Endodermal cell (in vitro differentiated cells): ENCODE measurements at places on chromosomes 11 and 22. TPM values are rescaled to one million over a fixed set of nuclear protein-coding genes. Genes with fewer than 3 reads are reported as not detected.

Gene SYNGR1
- total RNA-seq = 18.8 and 19.0 TPM in 2 replicates

Gene BLID
- not detected in 2 replicates for total RNA-seq

Gene GLB1L2
- 5.8 to 9.9 TPM (median 8.4 TPM) in 3 replicates for total RNA-seq

Gene P4HA3
- total RNA-seq = not detected in 2 replicates

Gene CDC42EP1
- 41.1 and 45.0 TPM in 2 replicates for total RNA-seq

Gene HTR3B
- not detected in 3 replicates for total RNA-seq

GRCh38 chr11:1335811-1336761, 26.7 kb upstream of the TOLLIP start:
- H3K4me3 ChIP-seq = peak overlapping the region; percentile 72
- no peaks in the 10 kb centered on the region for H3K36me3 ChIP-seq
- peak overlapping the region; percentile 24 for H3K27ac ChIP-seq
- peaks cover 48% of the 10 kb centered on the region for H3K27me3 ChIP-seq

DNA sequence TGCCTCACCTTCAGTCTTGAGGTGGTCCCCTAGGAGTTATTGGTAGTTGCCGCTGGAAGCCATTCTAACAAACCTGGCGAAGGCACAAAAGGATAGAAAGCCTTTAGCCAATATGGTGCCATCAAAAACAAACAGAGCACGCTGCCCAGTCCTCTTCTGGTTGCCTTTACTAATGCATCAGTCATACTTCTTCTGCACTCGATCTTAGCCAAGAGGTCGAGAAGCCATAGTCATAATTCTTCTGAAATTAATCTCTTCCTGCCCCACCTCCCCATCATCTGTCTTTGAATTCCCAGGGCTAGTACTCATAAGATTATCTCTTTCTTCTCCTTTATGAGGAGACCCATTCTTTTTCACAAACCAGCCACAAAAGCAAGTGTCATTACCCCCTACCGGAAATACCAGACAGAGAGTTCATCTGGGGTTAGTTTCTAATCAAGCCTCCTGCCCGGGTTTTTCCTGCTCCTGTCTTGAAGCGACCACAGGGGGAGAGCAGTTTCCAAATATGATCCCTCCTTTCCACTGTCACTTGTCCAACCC, 21.4 kb upstream of the EHF start:
- H3K36me3 ChIP-seq = no peaks in the 10 kb centered on the region
- H3K4me3 ChIP-seq = no peak overlapping the region
- no peaks in the 10 kb centered on the region for H3K27me3 ChIP-seq
- no peak overlapping the region for H3K27ac ChIP-seq
- DNase-seq = no peak
- H3K4me1 ChIP-seq = peaks cover 21% of the 10 kb centered on the region

GRCh38 chr11:116567721-116568242, 205.0 kb downstream of the BUD13 start:
- no peak overlapping the region for H3K4me3 ChIP-seq
- no peaks in the 10 kb centered on the region for H3K36me3 ChIP-seq
- no peak overlapping the region for H3K27ac ChIP-seq
- no peaks in the 10 kb centered on the region for H3K27me3 ChIP-seq
- H3K4me1 ChIP-seq = no peaks in the 10 kb centered on the region

DNA sequence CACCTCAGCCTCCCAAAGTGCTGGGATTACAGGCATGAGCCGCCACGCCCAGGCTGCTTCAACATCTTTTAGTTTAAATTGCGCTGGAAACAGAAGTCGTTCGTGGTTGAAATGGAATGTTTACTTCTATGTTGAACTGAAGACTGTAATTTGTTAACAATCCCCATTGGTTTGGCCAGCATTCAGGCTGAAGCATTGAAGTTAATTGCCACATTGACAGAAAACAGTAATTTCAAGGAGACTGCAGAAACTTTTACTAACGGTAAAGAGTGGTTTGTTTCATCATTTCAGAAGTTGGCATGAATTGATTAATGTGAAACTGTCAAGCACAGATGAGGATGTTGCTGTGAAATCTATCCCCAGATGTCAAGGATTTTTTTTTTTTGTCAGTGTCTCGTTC, 14.2 kb downstream of the AP5B1 start:
- H3K4me1 ChIP-seq = no peaks in the 10 kb centered on the region
- no peak overlapping the region for H3K4me3 ChIP-seq
- DNase-seq = no peak
- no peaks in the 10 kb centered on the region for H3K27me3 ChIP-seq
- H3K27ac ChIP-seq = no peak overlapping the region

DNA sequence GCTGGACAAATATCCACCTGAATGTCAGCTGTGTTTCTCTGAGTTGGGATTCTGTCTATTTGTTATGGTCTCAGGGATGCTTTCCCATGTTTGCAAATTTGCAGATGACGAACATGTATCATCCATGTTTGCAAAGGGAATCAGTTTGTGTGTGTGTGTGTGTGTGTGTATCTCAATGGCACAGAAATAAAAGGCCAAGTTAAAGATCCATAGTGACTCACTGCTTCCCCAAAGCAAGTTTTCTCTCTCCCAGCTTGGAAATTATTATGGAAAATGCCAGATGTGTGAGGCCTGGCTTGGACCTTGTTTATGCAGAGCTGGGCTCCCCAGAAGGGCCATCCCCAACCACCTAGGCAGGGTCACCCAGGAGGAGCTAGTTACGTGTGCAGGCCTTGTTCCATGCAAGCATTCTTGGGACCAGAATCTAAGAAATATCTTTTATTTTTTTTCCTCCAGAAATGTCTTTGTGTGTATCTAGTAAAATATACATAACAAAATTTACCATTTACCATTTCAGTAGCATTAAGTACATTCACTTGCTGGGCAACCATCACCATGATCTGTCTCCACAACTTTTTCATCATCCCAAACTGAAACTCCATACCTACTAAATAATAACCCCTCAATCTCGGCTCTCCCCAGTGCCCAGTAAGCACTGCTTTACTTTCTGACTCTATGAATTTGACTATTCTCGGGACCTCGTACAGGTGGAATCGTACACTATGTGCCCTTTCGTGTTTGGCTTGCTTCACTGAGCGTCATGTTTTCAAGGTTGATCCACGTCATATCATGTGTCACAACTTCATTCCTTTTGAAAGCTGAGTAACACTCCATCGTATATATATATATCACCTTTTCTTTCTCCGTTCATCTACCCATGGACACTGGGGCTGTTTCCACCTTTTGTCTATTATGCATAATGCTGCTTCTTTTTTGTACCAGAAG, 56.6 kb upstream of the WNT7B start:
- H3K4me1 ChIP-seq = peaks cover 3% of the 10 kb centered on the region
- H3K4me3 ChIP-seq = no peak overlapping the region
- no peak overlapping the region for H3K27ac ChIP-seq

- no peaks in the 10 kb centered on the region for H3K36me3 ChIP-seq
- H3K4me3 ChIP-seq = no peak overlapping the region
- H3K27ac ChIP-seq = peak overlapping the region; percentile 24
- no peak for DNase-seq
- H3K27me3 ChIP-seq = no peaks in the 10 kb centered on the region
These were observed 88.9 kb downstream of the RASSF10 start for GRCh38 chr11:13098063-13098462.
